ENCODE measurements at places on chromosomes 3 and 15.

- no peak for DNase-seq
Observed at GRCh38 chr15:58497046-58497785, 65.4 kb downstream of the LIPC start.

DNA sequence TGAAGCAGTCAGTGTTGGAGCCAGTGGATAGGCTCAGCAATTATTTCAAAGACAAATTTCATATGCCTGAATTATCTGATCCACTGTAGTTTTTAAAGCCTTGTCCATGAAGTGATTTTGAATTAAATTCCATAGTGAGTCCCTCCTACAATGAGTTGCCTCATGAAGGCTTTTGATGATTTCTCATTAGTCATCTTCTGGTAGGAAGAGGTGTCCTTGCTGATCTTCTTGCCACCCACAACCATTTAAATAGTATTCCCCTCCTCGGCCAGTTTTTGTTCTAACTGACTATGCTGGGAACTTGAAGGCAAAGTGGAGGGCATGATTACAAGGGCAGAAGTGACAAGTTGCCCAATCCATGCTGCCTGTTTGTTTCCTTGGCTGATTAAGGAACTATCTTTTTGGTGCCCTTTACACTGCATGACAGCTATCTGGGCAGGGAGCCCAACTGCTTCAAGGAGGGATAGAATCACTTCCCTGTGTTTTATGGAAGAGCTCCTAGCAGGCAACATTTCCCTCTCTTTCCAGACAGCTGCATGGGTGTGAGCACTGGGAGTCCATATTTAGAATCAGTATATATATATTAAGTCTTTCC lies 617.5 kb downstream of the ZPLD1 start:
- DNase-seq, result no peak

- DNase-seq, result no peak
Observed at GRCh38 chr3:150370122-150370602, 37.9 kb upstream of the TSC22D2 start.

DNA sequence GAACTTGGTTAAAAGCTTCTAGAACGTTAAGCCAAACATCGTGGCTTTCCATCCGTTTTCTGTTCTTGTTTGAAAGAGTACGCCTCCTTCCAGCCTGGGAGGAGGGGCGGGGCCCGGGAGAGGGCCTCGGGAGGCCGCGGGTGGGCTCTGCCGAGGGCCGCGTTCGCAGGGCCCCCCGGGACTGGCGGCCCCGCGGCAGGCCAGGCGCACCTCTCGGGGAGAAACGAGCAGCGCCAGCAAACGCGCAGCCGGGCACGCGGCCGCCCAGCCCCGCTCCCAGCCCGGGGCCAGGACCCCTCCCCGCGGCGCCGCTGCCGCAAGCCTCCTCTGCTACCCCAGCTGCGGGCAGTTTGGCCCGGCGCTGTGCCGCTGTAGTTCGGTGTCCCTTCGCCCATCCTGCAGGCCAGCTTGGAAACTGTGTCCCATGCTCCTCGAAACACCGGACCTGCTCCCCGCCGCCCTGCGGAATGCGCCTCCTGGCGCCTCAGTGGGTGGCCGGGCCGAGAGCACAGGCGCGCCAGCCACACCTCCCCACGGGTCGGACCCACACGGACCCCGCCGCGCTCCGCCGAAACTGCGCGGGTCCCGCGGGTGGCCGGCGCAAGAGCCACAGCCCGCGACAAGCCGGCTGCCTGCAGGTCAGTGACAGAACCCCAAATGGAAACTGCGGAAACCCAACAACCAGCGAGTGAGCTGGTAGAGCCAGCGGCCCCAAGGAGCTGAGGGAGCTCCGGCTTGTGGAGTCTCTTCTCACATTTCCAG lies 2.3 kb downstream of the OCA2 start:
- no peak for DNase-seq

- no peak for DNase-seq
Observed at GRCh38 chr3:161268601-161269000, 47.5 kb downstream of the NMD3 start.

DNA sequence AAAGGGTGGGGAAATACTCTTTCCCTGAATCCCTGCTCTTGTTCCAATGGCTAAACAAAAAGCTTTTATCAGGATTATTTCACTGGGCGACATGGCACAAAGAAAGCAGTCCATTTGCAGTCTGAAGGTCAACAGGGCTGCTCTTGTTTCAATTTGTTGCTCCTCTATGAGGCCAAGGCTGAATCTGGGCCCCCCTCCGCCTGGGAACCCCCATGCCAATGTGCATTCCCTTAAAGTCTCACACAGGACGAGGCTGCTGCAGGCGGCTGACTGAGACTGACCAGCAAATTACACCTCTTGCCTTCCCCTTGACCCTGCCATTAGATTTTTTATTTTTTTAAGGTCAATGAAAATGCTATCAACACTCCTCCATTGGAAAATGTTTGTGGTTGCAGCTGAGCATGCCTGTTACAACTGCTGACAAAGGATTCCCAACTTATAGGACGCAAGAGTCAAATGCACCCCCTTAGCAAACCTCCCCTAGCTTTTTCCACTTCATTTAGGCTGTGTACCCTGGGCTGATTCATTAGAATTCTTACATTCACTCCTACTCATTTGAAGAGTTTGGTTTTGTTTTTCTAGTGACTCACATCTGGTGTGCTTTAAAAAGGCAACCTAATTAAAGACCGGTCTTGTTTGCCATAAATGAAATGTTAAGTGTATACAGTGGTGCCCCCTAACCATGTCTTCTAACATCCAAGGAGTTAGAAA lies 60.8 kb upstream of the ARHGEF3 start:
- DNase-seq, result peak; percentile 17

DNA sequence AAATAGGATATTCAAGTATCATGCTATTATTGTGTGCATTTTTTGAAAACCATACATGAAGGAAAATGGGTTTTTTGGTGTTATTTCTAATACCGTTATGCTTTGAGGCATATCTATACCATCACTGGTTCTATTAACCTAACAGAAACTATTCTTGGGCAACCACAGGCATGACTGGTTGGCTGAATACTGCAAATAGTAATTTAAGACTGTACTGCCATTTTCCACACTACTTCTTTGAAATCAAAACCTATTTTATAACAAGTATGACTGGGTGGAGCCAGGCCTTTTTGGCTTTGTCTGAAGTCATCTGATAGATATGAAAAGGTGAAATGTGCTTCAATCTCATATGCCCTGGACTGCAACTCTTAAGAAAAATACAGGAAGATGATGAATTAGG lies 115.1 kb downstream of the ULK4 start:
- no peak for DNase-seq

DNA sequence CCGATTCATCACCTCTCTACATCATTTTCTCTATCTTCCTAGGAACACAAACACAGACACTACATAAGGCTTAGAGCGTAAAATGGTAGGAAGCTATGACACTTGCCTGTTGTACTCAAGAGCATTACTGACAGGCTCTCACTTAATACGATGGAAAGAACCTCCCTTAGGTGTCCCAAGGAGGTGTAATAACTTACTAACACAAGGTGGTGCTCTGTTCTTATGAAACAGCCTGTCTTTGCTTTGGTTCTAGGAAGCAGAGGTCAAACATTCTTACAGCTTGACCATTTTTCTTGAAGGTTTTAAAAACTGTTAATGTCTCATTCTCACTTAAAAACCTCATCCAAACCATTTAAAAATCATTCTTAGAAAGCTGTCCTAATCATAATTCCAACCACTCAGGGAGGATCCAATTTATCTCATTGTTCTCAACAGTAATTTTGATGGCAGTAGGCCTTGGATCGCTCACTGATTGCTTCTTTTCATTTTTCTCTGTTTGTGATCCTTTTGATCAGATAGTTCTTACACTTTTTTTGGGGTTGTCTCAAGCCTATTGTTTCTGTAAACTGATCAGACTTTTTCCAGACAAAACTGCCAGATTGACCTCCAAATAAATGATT lies 317.8 kb upstream of the AGTR1 start:
- DNase-seq, result no peak

GRCh38 chr3:120348065-120348990 lies 826 bp downstream of the LRRC58 start:
- DNase-seq, result peak; percentile 59

DNA sequence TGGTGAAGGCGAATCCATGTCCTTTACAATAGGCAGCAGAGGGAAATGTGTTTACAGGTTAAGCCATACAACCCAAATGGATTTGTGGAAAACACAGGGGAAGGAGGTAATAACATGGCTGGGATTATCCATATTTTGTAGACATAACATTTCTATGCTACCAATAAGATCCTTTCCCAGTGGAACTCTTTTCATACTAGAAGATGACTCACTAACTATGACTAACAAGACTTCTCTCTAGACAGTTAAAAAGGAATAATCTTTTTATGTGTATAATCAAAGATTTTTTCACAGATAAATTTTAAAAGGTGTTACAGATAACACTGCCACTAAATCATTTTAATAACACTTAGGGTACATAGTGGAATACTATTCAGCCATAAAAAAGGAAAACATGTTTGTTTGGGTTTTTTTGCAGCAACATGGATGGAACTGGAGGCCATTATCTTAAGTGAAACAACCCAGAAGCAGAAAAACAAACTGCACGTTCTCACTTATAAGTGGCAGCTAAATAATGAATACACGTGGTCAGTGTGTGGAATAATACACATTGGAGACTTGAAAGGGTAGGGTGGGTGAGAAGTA lies 39.6 kb downstream of the VPS13C start:
- DNase-seq, result no peak

Measured in stimulated activated CD4-positive, alpha-beta T cell treated with anti-CD3 and anti-CD28 coated beads, Interleukin-4, amount 100 ng/mL, for 1 hour (primary cell).